ENCODE measurements at places on chromosomes 5 and 9. TPM values are rescaled to one million over a fixed set of nuclear protein-coding genes. Genes with fewer than 3 reads are reported as not detected.

- H3K4me3 ChIP-seq = no peak overlapping the region
- DNase-seq = no peak
- no peaks in the 10 kb centered on the region for H3K36me3 ChIP-seq
- no peak overlapping the region for H3K27ac ChIP-seq
Observed at GRCh38 chr5:163612358-163613149, 107.1 kb downstream of the MAT2B start.

The COL5A1 gene
- total RNA-seq = 1.6 TPM

DNA sequence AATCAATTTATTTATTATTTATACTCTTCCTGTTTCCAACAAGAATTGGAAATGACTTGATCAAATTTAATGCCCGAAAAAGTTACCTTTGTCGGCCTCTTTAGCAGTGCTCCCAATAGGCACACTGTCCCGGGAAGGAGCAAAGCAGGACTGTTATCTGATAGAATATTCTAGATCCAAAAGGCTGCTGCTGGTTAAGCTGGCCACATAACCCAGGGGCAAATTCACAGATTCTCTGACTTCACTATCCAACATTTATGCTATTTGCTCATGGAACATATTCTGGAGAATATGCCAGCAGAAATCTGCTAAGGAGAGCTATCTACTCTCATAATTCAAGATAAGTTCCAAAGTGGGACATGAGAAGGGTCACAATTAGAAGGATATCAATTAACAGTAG is 100.2 kb upstream of the DMAC1 start:
- H3K4me1 ChIP-seq = no peaks in the 10 kb centered on the region
- no peak for DNase-seq
- H3K4me3 ChIP-seq = no peak overlapping the region
- H3K36me3 ChIP-seq = no peaks in the 10 kb centered on the region
- no peaks in the 10 kb centered on the region for H3K27me3 ChIP-seq

The GLRA1 gene
- total RNA-seq = not detected

DNA sequence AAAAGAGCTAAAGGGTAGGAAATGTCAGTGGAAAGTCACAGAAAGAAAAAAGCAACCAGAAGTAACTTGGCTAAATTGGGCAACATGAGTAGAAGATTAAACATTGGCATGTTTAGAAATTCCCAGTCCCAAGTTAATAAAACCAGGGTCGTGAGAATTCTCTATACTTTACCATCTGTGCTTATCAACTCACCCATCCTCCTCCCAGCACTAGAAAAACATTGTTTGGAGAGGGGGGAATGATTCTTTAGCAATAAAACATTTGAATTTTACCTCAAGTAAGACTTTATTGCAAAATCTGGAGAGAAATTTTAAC is 79.6 kb downstream of the PRKACG start:
- H3K27me3 ChIP-seq = no peaks in the 10 kb centered on the region
- no peak for DNase-seq
- no peak overlapping the region for H3K4me3 ChIP-seq

DNA sequence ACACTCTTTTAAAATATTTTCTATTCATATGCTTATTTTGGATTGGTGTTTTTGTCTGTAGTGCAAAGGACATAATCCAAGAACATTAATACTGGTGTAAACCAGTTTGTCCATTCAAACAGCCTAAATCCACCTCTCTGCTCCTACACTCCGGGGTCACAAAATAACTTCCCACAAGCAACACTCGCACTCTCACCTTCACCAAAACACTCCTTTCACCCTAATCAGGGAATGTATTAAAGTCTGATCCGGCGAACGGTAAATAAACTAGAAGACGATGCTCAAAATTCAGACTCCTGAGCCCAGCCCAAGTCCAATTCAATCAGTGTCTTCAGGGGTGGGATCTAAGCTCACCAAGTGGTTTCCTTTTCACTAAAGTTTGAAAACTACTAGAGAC is 649 bp downstream of the AP3B1 start:
- H3K4me1 ChIP-seq = peaks cover 29% of the 10 kb centered on the region
- peak overlapping the region; percentile 88 for H3K4me3 ChIP-seq
- peak overlapping the region; percentile 85 for H3K27ac ChIP-seq
- no peaks in the 10 kb centered on the region for H3K27me3 ChIP-seq
- DNase-seq = no peak

The SKIC3 gene
- 99.9 TPM for total RNA-seq

DNA sequence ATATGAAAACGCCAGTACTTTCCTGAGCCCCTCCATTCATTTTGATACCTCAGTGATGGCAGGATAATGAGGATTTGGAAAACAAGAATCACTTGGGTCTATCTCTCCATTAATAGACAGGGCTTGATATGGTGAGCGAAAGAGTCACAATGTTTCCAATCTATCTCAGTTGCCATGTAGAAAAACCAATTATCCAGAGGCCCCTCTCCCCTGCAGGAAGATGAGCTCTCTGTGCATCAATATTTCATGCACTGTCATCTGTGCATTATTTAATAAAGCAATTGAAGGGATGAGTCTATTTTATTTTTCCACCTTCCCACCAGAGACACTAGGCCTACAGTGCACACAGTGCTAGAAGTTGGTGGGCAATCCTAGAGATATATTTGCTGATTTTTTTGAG is 326.9 kb downstream of the SPOCK1 start:
- no peaks in the 10 kb centered on the region for H3K27me3 ChIP-seq
- H3K4me3 ChIP-seq = no peak overlapping the region
- no peak overlapping the region for H3K27ac ChIP-seq
- DNase-seq = no peak
- no peaks in the 10 kb centered on the region for H3K4me1 ChIP-seq

The CETN3 gene
- total RNA-seq = 15.9 TPM
